ENCODE measurements at places on chromosomes 1 and 21.

GRCh38 chr21:23099185-23099584 is 2101.0 kb downstream of the NCAM2 start:
- no peak for DNase-seq

DNA sequence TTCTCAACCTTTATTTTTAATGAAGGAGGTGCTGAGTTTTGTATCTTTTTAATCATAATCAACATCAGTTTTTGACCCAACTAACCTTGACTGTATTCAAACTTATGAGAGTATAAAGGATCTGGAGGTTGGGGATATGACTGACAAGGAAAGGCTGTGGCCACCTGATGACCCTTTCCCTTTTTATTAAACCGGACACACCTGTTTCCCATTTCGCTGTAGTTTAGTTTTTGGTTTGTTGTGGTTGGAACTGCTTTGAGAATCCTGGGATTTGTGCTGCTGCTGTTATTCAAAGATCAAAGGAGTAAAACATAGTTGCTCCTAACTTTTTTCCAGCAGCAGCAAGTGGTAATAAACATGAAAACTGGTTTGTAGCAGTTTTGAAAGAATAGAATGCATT is 12.4 kb downstream of the PRPF38A start:
- no peak for DNase-seq

DNA sequence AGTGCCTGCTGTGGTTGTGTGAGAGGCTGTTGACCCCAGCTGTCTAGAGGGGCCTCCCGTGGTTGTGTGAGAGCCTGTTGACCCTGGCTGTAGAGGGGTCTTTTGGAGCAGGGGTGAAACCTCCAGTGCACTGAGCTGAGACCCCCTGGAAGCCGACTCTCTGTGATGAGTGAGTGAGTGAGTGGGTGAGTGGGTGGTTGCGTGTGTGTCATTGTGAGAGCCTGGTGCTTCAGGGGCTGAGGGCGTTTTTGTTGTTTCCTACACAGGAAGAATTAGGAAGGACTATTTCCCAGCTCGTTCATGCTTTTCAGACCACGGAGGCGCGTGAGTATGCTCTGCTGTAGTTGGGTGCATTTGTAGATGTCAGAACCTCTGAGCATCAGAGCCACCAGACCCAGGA is 3.0 kb downstream of the RRP1 start:
- no peak for DNase-seq

- no peak for DNase-seq
These were observed 64.4 kb upstream of the BARHL2 start for GRCh38 chr1:90781534-90781933.

GRCh38 chr1:151577173-151577572 is 34.7 kb upstream of the SNX27 start:
- DNase-seq = no peak

- DNase-seq = no peak
These were observed 56.8 kb upstream of the IPO9 start for GRCh38 chr1:201772178-201772577.

- no peak for DNase-seq
These were observed 24.2 kb downstream of the ERG start for GRCh38 chr21:38474124-38474523.

- DNase-seq = no peak
These were observed 22.1 kb downstream of the PADI2 start for GRCh38 chr1:17097147-17097546.

DNA sequence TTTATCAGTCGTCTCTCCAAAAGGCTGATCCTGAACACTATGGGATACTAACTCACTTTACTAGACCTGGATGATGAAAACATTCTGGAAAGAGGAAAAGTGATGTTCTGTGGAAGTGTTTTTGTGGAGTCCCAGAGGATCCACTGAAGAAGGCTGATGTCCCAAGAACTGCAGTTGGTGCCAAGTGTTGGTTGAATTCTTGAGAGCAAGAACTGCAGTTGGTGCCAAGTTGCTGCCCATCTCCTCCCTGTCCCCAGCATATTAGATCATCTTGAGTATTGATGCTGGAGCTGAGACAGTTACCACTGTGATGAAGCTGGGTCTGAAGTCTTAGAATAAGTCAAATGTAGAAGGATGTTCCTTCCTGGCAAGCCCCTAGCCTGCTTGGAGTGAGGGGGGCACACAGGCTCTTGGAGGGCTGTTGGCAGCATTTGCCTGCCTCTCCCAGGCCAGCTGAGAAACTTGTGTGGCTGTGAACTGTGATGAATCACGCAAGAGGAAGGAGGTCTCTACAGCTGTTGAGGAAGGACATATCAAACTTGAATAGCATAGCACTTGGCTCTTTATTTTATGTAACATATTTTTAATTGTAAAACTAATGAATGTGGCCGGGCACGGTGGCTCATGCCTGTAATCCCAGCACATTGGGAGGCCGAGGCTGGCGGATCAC is 48.1 kb downstream of the DNAJC6 start:
- no peak for DNase-seq

DNA sequence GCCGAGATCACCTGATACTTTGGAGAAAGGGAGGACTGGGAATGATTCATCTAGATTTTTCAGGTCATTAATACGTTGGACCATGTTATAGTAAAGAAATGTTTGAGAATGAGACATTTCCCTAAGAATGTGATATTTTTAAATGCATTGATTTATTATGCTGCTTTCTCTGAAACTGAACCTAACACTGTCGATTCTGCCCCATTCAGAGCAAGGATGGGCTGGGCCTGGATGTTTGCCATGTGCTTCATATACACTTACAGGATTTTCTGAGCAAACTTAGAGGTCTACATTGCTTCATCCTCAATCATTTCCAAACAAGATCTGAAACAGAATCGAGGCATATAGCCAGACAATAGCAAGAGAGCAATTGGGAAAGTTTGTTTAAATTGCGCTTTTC is 183.3 kb downstream of the CRB1 start:
- no peak for DNase-seq

DNA sequence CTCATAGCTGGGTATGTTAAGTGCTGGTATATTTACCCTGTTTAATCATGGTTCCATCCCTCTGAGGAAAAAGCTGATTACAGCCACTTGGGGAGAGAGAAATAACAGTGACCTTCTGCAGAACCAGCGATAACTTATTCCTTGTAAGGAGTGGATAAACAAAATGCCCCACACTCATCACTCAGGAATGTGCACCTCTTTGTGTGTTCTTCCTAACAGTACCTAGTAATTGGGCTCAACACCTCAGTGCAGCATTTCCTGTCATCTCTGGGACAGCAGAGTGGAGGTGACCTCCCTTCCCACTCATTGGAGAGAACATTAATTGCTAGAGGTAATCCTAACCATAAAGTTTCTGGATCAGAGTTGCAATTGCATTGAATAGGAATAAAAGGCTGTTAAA is 112.5 kb upstream of the F3 start:
- peak; percentile 72 for DNase-seq

GRCh38 chr1:19007491-19008441 is 51.3 kb upstream of the IFFO2 start:
- DNase-seq = no peak

GRCh38 chr1:201397675-201398074 is 1.4 kb downstream of the LAD1 start:
- no peak for DNase-seq

Data from RWPE2 (cell line).